ENCODE measurements at places on chromosomes 11 and 22.

GRCh38 chr11:102430158-102430836, 22.3 kb downstream of the TMEM123 start:
- no peak for DNase-seq

- no peak for DNase-seq
Measured at GRCh38 chr11:129445226-129445625, 69.6 kb downstream of the BARX2 start.

DNA sequence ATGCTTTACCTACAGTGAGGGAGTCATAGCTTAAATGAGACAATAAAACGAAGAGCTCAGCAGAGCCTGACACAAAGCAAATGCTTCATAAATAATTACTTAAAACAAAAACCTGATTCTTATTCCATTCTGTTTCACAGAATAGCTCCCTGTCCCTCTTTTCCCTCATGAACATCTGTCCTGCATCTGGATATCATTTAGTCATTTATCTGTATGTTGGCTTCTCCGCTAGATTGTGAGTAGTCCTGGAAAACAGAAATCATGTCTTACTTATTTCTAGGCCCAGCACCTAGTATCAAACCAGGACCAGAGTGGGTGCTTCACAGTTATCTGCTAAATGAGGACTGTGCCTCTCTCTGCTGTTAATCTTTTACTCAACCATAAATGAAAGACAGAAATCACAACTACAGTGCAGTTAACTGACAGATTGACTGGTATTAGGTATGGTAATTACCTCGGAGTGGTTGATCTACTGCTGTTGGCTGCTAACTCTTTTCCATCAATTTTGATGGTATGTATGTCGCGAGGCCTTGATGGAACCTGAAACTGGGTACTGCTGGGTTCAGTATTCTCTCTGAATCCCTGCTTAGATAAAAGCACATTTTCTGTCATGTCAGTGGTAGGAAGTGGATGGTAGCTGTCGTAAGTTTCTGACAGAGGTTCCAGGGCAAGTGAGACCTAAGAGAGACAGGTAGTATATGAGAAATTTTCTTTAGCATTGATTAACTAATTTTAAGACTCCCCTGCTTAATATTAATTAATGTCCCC, 31.5 kb downstream of the C2CD3 start:
- DNase-seq = no peak

DNA sequence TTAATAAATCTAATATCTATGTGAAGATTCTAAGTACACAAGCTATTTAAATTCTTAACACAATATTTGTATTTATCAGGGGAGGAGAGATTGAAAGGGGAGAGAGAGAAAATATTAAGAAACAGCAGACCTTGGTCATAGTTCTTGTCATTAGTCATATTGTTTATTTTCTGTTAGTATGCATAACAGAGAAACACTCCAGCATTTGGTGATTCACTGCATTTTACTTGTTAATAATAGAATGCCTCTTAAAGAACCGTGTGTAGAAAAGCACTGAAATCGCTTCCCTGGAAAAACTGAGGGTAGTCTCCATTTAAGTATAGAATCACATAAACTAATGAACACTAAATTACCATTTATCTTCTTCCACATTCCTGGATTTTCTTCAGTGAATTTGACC, 122.7 kb upstream of the TRPC6 start:
- no peak for DNase-seq

- no peak for DNase-seq
Measured at GRCh38 chr11:116598036-116598435, 174.8 kb downstream of the BUD13 start.

DNA sequence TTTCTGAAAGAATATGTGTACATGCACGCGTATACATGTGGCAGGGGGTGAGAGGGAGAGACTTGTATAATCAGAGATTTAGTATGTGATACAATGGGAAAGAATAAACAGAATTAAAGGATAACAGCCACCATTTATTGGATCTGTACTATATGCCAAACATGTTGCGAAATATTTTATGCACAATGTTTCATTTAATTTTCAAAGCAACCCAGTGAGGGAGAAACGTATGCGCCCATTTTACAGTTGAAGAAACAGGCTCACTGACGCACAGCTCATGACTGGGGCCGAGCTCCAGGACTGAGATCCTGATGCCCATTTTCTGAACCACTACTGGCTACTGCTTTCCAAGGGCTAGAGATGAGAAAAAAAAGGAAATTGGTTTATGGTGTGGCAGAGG, 3.3 kb upstream of the OAF start:
- no peak for DNase-seq

DNA sequence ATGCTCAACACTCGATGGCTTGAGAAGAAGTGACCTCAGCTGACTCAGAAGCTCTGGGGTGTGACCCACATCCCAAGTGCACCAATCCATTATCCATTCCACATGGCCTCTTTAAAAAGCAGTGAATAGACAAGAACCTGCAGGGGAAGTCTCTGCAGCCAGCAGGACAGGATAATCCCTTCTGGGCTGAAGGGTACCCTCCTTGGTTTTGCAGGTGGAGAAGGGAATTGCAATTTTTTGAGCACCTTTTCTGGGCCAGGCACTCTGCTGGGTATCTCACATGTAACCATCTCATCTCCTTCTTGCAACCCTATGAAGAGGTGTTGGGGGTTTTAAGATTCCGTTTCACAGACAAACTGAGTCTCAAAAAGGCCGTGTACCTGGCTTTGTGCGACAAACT, 76.6 kb downstream of the MYO18B start:
- no peak for DNase-seq

- DNase-seq = no peak
Measured at GRCh38 chr11:109237636-109238035, 184.4 kb upstream of the C11orf87 start.

- DNase-seq = no peak
Measured at GRCh38 chr22:39317084-39317774, 2.2 kb downstream of the RPL3 start.

- DNase-seq = no peak
Measured at GRCh38 chr22:29623553-29624169, 20.2 kb downstream of the NF2 start.

GRCh38 chr11:65646958-65647701, 9.2 kb downstream of the SIPA1 start:
- DNase-seq = no peak

- no peak for DNase-seq
Measured at GRCh38 chr11:126581871-126582648, 226.6 kb downstream of the ST3GAL4 start.

DNA sequence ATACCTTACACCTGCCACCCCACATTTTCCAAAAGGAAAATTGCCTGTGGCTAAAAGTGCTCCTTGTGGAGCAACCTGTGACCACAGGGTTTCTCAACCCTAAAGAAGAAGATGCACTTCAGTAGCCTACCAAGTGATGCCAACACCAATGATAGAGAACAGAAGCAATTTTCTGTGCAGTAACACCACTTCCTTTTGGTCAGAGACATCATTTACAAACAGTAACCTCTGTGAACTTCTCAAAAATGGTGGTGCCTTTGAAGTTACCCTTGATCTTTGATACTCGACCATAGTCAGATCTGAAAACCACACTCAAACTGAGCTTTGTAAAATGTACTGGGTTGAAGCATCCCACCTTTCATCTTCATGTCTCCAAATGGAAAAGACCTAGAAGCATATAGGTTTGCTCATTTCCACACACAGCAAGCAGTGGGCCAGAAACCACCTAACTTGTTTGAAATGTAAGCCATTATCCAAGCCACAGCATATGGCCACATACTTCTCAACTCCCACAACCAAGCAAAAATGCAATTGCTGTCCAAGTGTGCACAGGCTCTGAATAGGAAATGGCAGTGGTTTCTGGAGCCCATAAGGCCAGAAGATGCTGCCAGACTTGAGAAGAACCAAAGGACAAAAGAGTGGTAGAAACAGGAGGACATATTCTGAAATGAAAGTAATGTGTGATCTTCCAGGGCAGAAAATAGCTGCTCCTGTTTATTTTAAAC, 24.3 kb downstream of the MPPED2 start:
- DNase-seq = no peak

DNA sequence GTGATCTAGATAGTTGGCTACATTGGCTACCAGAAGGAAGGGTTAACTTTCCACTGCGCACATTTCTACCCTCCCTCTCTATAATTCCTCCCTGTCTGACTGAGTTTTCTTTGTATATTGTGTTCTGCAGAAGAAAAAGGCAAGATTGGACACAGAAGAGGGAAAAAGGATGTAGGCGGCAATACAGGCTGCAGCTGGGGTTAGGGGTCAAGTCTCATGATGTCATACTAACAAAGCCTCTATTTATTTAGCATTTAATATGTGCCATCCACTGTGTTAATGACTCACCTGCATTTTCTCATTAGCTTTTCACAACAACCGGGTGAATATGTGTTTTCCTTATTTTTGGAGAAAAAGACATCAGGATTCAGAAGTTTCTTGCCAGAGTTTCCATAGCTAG, 2.0 kb downstream of the FAM83F start:
- no peak for DNase-seq

GRCh38 chr11:111502611-111503010, 9.6 kb downstream of the BTG4 start:
- no peak for DNase-seq

GRCh38 chr11:110251836-110252235, 44.6 kb downstream of the RDX start:
- DNase-seq = no peak

GRCh38 chr11:61810671-61811175, 6.1 kb downstream of the FADS1 start:
- no peak for DNase-seq

GRCh38 chr11:95547186-95547585, 242.4 kb downstream of the FAM76B start:
- DNase-seq = no peak

DNA sequence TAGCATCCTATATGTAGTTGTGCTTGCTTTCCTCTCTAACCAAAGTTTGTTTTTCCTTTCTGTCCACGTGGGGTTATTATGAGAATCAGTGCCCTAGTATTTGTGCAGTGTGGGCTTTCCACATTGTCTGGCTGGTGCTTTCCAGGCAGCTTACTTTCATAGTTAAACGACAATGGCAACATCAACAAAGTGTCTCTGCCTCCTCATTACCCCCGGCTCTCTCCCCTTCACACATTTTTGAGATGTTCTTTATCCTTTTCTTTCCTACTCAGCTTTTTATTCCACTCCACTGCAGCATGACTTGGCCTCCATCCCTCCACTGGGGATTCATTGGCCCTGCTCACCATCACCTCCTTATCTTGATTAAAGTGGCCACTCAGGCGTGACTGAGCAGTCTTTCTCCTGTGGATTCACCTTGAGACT, 19.1 kb downstream of the SPECC1L start:
- no peak for DNase-seq

GRCh38 chr22:22110548-22111266, 128.1 kb upstream of the TOP3B start:
- no peak for DNase-seq

DNA sequence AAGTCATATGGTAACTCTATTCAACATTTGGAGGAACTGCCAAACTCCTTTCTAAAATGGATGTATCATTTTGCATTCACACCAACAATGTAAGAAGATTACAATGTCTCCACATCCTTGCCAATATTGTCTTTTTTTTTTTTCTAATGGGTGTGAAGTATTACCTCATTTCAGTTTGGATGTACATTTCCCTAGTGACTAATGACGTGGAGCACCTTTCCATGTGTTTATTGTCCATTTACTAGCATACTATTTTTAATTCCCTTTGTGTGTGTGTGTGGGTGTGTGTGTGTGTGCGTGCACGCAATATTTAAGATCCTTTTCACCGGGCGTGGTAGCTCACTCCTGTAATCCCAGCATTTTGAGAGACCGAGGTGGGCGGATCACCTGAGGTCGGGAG, 62.7 kb downstream of the APOL3 start:
- no peak for DNase-seq

DNA sequence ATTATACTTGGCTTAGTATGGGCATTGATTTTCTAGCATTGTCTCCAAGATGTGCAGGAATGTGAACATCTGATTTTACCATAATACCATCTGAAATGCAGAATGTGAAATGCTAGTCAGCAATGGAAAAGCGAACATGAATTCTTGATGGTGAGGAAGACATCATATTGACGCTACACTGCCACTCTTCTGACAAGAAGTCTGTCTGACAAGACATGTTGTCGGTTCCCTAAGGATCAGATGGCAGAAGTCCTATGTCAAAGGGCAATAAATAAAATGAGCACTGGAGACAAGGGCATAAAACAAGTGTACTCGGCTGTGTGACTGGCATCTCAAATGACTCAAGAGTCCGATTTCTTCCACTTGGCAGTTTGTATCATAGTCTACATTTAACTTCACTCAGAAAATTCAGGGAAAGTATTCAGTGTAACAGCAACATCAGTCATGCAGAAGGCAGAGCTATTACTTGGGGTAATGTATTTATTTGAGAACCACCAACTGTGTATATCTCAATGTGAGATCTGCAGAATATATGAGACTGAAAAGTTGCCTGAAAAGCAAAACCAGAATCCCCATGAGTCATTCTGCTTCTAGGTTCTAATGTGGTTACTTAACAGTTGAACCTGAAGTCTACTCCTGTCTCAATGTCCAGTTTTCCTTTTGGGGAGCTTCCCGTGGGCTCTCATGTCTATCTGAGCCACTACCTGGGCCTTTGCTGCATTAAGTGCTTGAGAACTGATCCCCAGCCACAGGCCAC, 51.5 kb downstream of the SLC17A6 start:
- DNase-seq = no peak

DNA sequence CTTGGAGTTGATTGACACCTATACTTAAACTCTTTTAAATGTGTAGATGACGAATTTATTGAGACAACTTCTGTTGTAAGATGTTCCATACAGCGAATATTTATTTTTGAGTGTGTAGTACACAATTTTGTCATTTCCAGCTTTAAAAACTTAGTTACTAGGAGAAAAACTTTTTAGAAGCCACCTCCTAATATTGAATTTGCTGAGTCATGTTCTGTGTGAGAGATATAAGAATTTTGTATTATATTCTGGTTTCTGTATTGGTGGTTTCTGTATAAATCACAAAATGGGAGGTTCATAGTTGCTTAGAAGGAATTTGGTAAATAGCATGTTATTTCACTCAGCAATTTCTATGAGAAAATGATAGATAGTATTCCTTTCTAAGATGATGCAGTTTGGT, 171.3 kb downstream of the WNT11 start:
- DNase-seq = no peak

DNA sequence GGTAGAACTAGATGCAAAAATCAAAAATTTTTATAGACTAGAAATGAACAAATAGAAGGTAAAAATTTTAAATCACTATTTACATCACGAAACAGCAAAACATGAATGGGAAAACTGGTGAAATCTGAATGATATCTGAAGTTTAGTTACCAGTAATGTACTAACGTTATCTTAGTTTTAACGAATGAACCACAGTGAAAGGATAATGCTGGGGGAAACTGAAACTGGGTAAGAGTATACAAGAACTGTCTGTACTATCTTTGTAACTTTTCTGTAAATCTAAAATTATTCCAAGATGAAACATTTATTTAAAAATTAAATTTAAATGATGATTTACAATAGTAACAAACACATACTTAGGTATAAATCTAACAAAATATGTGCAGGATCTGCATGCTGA, 7.4 kb downstream of the GDPD4 start:
- DNase-seq = no peak

DNA sequence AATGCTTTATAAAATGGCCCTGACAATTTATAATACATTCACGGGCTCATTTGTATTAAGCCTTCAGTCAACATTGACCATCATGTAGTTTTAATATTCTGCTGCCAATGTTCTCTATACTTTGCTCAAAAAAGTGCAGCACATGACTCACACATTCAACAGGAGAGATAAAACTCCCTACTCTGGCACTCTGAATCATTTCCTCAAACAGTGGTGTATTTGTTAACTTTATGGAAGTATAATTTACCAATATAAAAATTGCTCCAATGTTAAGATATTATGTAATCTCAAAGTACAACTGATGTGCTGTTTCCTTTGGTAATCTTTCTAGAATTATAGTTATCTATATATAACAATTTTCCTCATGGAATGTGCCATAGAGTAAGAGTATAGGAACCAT, 39.9 kb downstream of the MAML2 start:
- no peak for DNase-seq

All from GDM1 (cell line).